Lung (tissue), 17 donors: ENCODE measurements at places on chromosomes 7 and 10.

GRCh38 chr7:26397332-26397731 is 105.7 kb downstream of the SNX10 start:
- peaks cover 18% of the 10 kb centered on the region for H3K4me1 ChIP-seq
- no peaks in the 10 kb centered on the region for H3K36me3 ChIP-seq
- DNase-seq, result peak; percentile 43
- H3K27ac ChIP-seq, result peak overlapping the region; percentile 86
- peaks cover 2% of the 10 kb centered on the region for H3K27me3 ChIP-seq
- no peak overlapping the region for H3K4me3 ChIP-seq

DNA sequence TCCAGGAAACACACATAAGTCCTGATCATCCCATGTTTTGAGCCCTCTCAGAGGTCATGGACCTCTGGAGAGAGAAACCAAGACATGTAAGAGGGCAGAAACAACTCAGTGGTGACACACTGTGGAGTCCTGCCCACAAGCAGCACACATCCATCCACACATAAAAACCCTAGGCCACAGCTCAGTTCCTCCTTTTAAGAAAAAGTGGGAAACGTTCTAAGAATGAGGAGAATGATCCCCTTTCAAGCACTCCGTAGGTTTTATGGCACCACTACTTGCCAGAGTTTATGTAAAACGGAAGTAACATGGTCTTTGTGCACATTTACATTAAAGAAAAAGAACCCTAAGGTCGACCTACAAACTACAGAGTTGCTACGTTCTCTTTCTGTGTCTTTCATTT is 19.9 kb downstream of the ATAD1 start:
- no peaks in the 10 kb centered on the region for H3K27me3 ChIP-seq
- H3K4me1 ChIP-seq, result no peaks in the 10 kb centered on the region
- H3K36me3 ChIP-seq, result peaks cover 22% of the 10 kb centered on the region
- DNase-seq, result no peak
- no peak overlapping the region for H3K27ac ChIP-seq

GRCh38 chr10:109968953-109969759 is 38.6 kb upstream of the ADD3 start:
- DNase-seq, result no peak
- H3K4me3 ChIP-seq, result no peak overlapping the region
- no peaks in the 10 kb centered on the region for H3K27me3 ChIP-seq
- no peaks in the 10 kb centered on the region for H3K36me3 ChIP-seq

DNA sequence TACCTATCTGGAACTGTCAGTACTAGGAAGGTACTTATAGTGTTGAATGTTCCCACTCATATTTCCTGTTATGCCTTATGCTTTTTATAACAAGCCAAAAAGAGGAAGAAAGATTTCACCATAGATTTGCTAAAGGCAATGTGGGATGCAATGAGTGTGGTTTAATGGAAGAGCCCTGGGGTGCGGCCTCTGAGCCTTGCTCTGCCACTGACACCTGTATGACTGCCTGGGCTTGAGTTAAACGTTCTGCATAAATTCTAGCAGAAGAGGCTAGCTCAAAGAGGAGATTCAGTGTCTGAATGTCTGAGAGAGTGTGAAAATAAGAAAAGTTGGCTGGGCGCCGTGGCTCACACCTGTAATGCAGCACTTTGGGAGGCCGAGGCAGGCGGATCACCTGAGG is 143.8 kb downstream of the TPST1 start:
- no peaks in the 10 kb centered on the region for H3K36me3 ChIP-seq
- no peak overlapping the region for H3K27ac ChIP-seq

DNA sequence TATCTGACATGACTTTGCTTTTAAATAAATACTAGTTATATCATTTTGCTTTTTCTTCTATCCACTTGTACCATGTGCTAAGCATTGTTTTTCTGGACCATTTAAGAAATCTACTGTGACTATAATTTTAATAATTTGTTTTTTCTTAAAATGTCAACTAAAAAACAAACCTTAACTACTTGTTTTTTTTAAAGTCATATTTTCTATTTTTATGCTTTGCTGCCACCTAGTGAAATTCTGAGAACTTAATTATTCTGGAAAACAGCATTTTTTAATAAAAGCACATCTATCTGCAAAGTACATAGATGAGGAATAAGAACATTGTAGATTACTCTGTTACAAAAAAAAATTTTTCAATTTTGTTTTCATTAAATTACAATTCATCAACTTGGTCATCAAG is 47.4 kb downstream of the ORC5 start:
- DNase-seq, result no peak
- no peak overlapping the region for H3K27ac ChIP-seq
- no peak overlapping the region for H3K4me3 ChIP-seq
- H3K36me3 ChIP-seq, result peaks cover 9% of the 10 kb centered on the region

- peak overlapping the region; percentile 38 for H3K27ac ChIP-seq
- H3K4me1 ChIP-seq, result no peaks in the 10 kb centered on the region
- H3K36me3 ChIP-seq, result no peaks in the 10 kb centered on the region
- H3K27me3 ChIP-seq, result no peaks in the 10 kb centered on the region
- H3K4me3 ChIP-seq, result no peak overlapping the region
Observed at GRCh38 chr7:22296916-22297315, 60.0 kb downstream of the RAPGEF5 start.

DNA sequence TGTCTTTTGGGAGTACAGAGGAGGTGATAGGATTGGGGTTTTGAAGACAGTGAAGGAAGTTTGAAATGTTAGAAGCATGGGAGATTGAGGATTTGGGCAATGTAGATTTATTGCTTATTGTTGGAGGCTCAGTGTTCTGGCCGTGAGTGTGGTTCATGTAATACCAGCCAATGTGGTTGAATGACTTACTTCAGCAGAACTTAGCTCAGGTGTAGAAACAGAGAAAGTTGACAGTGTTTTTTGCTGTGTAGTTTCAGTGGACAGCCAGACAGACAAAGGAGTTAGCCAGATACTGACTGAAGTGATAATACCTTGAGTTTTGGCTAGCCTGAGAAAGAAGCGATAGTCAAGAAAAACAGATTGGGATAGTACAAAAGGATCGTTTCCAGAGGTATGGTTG is 88.5 kb downstream of the AHCYL2 start:
- no peak for DNase-seq
- H3K27ac ChIP-seq, result no peak overlapping the region
- no peak overlapping the region for H3K4me3 ChIP-seq
- H3K36me3 ChIP-seq, result no peaks in the 10 kb centered on the region

DNA sequence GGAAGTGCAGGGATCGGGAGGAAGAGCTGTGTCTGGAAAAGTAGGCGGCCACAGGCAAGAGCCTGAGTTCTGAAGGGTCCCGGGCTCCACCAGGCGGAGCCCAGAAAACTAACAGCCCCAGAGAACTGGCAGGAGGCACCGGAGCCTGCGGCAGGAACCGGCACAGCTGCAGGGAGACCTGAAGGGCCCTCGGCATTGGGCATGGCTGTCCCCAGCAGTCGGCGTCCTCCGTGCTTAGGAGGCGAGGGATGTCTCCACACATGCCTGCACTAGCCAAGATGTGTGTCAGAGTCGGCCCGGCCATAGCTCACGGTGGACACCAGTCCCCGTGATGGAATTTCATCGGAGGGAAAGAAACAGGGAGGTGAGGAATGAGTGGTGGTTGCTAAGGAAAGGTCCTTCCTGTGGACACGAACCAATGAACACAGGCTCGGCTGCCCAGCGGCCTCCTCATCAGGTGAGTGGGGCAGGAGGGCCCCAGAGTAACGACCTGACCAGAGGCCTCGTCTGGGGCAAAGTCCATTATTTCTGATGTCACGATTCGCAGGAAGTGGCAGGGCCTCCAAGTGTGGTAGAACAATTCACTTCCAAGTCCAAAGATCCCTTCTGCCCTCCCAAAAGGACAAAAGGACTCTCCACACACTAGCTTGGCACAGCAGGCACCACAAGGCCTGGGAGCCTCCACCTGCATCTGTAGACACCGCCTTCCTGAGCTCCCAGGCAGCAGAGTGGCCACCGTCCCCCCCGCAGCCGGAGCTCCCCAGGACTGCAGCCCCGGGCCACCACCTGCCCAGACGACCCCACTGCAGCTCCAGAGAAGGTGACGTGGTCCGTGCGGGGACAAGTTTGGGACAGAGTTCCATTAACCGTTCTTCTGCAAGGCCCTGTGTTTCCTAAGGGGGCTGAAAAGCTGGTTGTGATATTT is 444.2 kb downstream of the PTPRN2 start:
- H3K4me3 ChIP-seq, result no peak overlapping the region
- no peaks in the 10 kb centered on the region for H3K27me3 ChIP-seq
- no peak overlapping the region for H3K27ac ChIP-seq
- no peak for DNase-seq

GRCh38 chr10:124681626-124682552 is 62.3 kb downstream of the FAM53B start:
- H3K4me3 ChIP-seq, result no peak overlapping the region
- H3K36me3 ChIP-seq, result peaks cover 26% of the 10 kb centered on the region
- no peak for DNase-seq
- peaks cover 43% of the 10 kb centered on the region for H3K4me1 ChIP-seq

DNA sequence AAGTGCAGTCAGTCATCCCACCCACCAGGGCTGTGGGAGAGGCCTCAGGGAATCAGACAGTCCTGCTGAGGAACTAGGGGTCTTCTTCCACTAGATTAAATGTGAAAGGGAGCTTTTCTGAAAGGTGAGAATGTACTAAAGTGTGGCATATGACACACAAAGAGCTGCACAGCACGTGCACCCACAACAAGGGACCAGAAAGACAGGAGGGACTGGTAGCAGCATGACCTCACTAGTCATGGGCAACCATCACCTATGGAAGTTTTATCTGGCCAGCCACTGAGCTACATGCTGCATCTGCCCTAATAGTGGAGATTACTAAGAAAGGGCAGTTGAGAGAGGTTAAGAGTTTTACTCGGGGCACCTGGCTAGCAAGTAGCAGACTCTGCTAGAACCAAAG is 204.4 kb upstream of the AOAH start:
- no peak overlapping the region for H3K4me3 ChIP-seq
- no peak for DNase-seq
- no peak overlapping the region for H3K27ac ChIP-seq
- H3K27me3 ChIP-seq, result no peaks in the 10 kb centered on the region
- peaks cover 5% of the 10 kb centered on the region for H3K4me1 ChIP-seq
- H3K36me3 ChIP-seq, result peaks cover 4% of the 10 kb centered on the region
